ENCODE measurements at places on chromosomes 2 and 18. TPM values are rescaled to one million over a fixed set of nuclear protein-coding genes. Genes with fewer than 3 reads are reported as not detected.

DNA sequence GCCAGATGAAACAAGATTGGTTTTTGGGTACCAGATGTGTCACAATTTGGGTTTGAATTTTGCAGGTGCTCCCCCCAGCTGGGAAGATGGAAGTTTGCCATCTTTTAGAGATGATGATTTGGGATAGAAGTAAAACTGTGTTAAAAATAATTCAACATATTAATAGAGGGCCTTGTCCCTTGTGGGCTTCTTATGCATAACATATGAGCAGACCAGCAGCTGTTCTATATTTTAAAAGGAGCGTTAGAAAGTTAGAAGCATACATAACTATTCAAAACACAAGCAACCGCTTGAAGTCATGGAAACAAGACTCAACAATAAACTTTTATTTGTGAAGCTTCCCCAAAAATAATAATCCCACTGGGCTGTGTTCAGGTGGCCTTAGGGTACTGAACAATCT, 62.8 kb downstream of the EFEMP1 start:
- no peak for DNase-seq

- no peak for DNase-seq
These were observed 244.9 kb upstream of the MYT1L start for GRCh38 chr2:2575870-2576386.

DNA sequence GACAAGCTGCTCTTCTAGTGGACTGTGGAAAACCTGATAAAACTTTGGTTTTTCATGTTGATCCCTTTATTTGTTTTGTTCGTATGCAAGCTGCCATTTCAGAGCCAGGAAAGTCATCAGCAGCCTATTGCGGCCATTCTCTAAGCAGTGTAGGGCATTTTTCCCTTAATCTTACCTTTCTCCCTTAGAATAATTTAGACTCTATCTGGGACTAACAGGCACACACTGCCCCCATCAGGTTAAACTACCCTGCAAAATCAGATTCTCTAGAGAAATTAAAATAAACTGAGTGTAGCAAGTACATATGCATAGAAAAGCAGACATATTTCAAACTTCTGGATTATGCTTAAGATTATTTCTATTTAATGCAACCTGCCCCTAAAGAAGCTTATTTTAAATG, 347.5 kb downstream of the METTL4 start:
- DNase-seq: no peak

- no peak for DNase-seq
These were observed 9.8 kb downstream of the GATA6 start for GRCh38 chr18:22179174-22179573.

The CDH2 gene
- total RNA-seq: 6.2 TPM

- DNase-seq: no peak
These were observed 109.7 kb upstream of the CNTNAP5 start for GRCh38 chr2:123915380-123915779.

The PLGLB1 gene
- total RNA-seq: 1.1 TPM

- DNase-seq: no peak
These were observed 35.6 kb downstream of the EIF2AK3 start for GRCh38 chr2:88591698-88592097.

- no peak for DNase-seq
These were observed 5.4 kb downstream of the ARHGAP28 start for GRCh38 chr18:6734726-6735430.

The ALLC gene
- not detected for total RNA-seq

- no peak for DNase-seq
These were observed 29.6 kb downstream of the M1AP start for GRCh38 chr2:74618410-74619083.

DNA sequence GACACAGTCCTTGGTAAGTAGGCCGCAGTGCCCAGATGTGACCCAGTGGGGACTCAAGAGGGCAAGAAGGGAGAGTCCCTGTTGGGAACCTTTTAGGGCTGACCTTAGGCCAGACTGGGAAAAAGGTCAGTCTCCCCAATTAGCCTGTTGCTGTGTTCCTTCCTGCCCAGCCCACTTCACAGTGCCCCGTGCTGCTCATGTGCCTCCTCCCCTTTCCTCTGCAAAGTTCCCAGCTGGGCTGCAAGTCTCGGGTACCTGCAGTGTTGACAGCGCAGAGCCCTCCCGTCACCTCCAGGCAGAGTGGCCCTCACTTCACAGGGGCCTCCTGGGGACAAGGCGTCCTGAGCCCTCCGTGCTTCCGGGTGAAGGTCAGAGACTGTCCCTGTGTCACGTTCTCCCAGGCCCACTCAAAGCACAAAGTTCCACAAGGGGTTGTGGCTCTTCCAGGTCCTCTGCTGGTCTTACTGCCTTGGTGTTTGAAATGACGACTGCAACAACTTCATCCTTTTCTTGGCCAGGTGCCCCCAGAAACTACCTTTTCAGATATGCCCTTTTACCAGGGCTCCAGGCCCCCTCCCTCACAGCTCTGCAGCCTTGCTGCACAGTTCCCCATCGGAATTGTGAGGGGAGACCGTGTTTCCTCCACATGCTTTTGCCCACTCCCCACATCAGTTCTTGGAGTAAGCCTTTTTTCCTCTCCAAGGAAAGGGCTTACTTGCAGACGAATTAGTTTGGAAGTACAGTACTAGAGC, 225.8 kb downstream of the ALPK2 start:
- no peak for DNase-seq

DNA sequence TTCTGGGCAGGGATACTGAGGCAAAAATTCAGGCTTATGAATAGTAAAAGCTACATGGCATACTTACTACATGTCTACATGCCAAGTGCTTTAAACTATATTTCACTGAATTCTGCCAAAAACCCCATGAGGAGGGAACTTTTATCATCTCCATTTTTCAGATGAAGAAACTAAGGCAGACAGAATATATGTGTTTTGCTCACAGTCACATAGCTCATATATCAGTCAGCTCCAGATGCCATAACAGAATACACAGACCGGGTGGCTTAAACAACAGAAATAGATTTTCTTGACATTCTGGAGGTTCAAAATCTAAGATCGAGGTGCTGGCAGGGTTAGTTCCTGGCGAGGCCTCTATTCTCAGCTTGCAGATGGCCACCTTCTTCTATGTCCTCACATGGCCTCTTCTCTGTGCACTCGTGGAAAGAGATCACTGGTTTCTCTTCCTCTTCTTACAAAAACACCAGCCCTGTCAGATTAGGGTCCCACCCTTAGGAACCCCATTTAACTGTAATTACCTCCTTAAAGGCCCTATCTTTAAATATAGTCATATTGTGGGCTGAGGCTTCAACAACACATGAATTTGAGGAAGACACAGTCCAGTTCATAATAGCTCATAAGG, 27.1 kb upstream of the CREB1 start:
- no peak for DNase-seq

The B3GNT7 gene
- total RNA-seq: 2.9 TPM

The DQX1 gene
- total RNA-seq: not detected

GRCh38 chr2:46937471-46937901, 21.9 kb upstream of the MCFD2 start:
- DNase-seq: no peak

DNA sequence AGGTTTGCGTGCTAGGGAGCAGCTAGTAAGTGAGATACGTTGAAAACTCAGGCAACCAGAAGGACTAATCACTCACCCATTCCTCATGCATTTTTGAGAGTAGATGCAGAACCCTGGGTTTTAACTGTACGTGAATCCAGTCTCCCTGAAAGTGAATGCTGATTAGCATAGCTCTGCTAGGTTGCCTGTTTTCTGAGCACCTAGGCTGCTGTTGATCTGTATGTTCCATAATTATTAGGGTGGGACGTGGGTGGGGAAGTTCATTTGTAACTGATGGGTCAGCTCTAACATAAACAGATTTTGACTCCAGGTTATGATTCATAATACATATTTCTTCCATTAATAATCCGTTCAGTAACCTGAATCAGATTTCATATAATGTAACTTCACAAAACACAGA, 379.0 kb upstream of the FANCL start:
- no peak for DNase-seq

GRCh38 chr2:51153236-51153635, 121.3 kb upstream of the NRXN1 start:
- DNase-seq: no peak

The CRYGC gene
- total RNA-seq: not detected

- DNase-seq: no peak
These were observed 27.0 kb downstream of the TMEM200C start for GRCh38 chr18:5868218-5868854.
